ENCODE measurements at places on chromosomes 4 and X.

DNA sequence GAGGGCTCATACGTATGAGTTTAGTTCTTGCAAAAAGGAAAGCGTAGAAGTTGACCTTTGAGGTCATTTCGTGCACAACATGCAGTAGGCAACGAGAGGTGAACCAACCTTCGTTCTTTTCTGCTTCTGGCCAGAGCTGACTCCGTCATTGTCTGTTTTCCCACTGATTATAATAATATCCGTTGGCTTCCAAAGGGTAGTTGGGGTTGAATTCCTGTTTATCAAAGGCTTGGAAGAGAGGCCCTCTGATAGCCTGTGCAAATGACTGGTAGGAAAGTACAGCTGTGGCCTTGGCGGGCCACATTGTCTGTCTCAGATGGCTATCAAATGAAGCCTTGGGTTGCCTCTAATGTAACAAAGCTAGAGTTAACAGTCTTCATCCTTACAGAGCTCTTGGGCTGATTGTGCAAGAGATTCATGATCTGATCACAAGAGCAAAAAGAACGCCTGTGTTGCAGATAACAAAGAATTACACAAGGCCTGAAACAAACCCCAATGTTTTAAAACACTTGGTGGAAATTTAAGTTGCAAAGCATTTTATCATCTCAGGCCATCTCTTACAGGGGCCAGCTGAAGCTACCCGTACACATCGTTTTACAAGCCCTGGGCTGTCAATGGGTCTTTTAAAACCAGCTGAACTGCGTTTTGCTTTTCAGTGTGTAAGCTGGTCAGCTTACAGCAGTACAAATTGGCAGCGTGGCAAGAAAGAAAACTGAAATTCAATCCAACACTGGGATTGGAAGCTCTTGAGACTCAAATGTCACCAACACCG lies 46.1 kb upstream of the FAM9C start:
- no peak for DNase-seq

DNA sequence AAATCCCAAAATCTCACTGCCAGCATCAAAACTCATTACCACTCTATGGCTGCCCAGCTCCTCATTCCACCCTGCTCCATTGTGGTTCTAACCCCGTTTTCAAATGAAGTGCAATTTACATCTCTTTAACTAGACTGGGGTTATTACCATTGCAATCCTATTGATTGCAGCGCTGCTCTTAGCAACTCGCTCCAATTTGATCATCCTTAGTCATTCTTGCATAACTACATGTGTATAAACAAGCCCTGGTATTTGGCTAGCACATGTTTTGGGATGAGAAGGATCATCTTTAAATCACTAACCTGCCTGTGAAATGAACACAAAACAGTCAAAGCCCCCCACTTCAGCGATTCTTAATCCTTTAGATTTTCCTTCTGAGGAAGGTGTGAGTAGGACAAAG lies 340.1 kb upstream of the PPARGC1A start:
- DNase-seq = no peak

DNA sequence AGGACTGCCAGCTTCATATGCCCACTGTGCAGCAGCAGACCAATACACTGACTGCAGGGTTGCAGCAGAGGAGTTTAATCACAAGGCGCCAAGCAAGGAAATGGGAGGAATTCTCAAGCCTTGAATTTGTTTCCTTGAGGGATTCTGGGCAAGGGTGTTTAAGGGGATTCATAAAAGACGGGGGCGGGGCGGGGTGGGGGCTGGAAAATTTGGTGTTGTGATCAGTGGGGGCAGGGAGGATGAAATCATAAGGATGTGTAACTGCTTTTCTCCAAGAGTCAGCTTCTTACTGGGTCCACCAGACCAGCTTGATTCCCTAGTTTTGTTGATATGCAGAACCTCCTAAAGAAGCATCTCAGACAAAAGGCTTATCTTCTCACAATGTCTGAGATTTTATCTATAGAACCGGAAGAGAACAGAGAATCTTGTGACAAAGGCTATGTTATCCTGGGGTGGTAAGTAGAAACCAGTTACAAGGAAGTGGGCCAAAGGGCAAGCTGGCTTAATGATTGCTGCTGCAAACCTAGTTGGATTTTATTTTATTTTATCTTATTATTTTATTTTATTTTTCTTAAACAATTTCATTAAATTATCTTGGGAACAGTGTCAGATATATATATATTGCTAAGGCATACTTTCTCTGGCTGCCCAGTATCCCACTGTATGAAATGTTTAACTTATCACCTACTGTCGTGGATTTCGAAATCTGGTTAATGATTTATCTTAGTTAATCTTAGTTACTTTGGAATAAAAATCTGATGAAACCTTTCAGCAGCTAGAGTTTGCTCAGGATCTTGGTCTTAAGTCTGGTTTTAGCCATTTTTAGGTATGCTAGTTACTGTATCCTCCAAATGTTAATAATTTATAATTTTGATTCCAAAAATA lies 276.4 kb downstream of the RPA4 start:
- DNase-seq = no peak

DNA sequence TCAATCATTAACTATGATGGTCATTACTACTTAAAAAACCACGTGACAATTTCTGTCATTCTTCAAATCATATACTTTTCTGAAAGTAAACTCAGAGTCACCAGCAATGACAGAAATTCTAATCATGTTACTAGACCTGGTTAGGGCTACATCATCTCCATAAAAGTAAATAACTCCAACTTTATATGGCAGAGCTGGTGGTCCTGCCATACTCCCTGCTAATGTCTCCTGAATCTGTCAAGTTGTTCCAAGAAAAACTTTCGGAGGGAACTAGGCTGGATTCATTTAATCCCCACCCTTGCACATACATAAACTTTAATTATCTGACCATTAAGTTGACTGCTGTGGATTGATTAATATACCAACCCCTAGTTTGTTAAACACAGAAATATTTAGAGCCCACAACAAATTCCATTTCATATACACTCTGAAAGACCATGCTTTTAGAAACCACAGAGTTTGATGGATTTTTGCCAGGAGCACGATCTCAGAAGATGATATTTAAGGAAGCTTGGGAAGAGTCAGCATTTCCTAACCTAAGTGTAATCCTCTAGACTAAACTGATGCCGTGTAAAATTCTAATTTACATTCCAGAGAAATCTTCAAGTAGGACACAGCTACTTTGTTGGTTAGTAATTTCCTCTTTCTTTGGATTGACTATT lies 577.0 kb downstream of the FAT4 start:
- DNase-seq = no peak

DNA sequence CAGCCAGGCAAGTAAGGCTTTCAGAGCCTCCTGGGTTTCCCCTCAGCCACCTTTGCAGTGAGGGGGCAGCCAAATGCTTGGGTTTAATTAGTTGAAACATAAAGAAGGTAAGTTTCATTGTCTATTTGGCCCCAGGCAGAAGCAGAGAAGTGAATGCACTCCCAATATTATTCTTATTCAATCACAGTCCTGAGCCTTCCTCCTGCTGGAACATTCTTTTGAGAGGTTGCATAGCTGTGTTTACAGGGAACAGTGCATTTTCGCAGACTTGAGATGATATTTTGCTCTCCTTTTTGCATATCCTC lies 13.9 kb downstream of the SLC2A9 start:
- DNase-seq = no peak

GRCh38 chrX:92270936-92271855 lies 492.0 kb downstream of the PCDH11X start:
- no peak for DNase-seq

- no peak for DNase-seq
Observed at GRCh38 chrX:5528057-5528456, 700.6 kb downstream of the NLGN4X start.

- DNase-seq = no peak
Observed at GRCh38 chr4:24824720-24825119, 29.3 kb downstream of the SOD3 start.

DNA sequence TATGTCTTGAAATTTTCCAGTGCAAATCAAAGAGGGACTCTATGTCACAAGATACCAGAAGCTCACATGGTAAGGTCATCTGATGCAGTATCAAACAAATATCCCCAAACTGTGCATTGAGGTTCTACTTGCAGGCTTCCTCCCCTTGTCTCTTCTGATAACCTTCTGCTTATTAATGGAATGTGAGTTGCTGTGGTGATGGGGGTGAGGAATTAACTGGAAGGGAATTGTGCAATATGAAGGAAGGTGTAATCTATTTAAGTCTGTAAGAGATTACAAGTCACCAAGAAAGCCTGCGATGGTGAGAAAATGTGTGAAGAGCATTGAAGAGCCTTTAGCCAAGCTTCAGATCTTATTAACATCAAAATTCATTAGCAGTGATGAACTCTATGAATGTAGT lies 15.4 kb upstream of the MAGED1 start:
- DNase-seq = no peak

DNA sequence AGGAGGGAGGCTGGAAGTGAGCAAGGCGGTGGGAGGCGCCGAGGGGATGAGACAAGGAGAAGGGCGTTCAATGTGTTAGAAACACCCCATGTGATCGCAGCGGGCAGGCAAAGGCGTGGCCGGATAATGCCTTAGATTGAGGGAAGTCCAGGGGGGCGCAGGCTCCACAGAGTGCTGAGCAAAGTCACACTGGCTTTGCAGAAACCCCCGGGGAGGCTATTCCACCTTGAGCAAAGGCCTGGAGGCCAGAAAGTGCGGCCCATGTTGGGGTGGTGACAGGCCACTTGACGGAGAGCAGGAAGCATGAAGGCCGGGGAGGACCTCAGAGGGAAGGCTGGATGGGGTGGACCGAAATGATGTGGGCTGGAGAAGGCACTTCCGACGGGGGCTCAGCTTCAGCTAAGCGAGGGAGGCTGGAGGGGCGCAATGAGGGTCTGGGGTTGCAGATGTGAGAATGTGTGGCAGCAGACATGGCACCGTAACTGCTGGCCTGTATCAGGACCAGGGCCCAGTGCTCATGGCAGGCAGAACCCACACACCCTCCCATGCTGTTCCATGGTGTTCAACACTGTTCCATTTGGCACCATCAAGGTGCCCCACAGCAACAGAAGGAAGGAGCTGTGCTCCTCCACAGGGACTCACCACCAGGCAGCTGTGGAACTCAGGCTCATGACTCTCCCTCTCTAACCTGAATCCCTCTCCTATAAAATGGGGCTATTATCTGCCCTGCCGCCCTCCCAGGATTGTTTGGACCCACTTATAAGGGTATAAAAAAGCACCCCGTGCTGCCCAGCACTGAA lies 50.3 kb downstream of the HMX1 start:
- DNase-seq = no peak

- no peak for DNase-seq
Observed at GRCh38 chrX:10098270-10098713, 58.5 kb upstream of the CLCN4 start.

DNA sequence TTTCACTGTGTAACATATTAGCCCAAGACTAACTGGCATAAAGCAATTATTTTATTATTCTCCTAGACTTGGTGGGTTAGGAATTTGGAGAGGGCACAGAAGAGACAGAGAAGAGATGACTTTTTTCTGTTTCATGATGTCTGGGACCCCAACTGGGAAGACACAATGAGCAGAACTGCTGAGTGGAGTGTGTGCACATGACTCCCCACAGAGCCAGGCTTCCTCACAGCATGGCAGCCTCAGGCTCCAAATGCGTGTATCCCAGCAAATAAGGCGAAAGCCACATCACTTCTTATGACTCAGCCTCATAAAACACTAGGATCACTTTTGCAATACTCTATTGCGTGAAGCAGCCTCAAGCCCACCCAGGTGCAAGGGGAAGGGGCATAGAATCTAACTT lies 68.4 kb downstream of the MFAP3L start:
- no peak for DNase-seq

GRCh38 chrX:148385471-148385870 lies 114.9 kb upstream of the AFF2 start:
- DNase-seq = no peak

GRCh38 chrX:67684136-67684535 lies 140.3 kb downstream of the AR start:
- no peak for DNase-seq

- no peak for DNase-seq
Observed at GRCh38 chr4:41969671-41970070, 11.9 kb upstream of the DCAF4L1 start.

- DNase-seq = no peak
Observed at GRCh38 chr4:7630568-7631287, 196.0 kb upstream of the PSAPL1 start.

- no peak for DNase-seq
Observed at GRCh38 chr4:29220761-29221160, 1499.4 kb upstream of the PCDH7 start.

DNA sequence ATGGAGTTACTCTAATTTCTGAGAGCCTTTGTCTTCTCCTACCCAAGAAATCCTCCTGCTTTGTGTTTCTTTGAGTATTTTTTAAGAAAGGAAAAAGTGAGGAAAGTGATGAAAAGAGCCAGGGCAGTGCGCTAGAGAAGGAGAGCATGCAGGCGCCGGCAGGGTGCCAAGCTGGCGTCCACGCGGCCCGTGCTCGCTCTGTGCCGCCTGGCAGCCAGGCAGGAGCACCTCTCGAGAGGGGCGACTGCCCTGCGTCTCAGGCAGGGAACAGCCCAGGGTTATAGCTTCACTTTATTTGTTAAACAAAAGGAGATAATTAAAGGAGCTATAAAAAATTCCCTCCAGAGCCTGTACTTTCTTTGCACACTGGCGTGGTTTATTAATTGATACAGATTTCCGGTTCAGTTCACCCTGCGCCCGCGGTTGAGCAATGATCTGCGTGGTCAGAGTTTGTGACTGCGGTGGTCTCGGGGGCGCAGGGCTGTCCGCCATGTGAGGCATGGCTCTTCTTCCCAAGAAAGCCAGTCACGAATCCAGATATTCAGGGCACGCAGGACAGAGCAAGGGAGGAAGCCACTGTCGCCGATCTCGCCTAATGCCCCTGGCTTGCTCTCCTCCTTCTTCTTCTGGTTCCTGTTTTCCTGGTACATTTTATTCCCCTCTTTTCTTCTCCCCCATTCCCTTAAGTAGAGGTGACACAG lies 110.8 kb upstream of the PAQR3 start:
- peak; percentile 50 for DNase-seq

DNA sequence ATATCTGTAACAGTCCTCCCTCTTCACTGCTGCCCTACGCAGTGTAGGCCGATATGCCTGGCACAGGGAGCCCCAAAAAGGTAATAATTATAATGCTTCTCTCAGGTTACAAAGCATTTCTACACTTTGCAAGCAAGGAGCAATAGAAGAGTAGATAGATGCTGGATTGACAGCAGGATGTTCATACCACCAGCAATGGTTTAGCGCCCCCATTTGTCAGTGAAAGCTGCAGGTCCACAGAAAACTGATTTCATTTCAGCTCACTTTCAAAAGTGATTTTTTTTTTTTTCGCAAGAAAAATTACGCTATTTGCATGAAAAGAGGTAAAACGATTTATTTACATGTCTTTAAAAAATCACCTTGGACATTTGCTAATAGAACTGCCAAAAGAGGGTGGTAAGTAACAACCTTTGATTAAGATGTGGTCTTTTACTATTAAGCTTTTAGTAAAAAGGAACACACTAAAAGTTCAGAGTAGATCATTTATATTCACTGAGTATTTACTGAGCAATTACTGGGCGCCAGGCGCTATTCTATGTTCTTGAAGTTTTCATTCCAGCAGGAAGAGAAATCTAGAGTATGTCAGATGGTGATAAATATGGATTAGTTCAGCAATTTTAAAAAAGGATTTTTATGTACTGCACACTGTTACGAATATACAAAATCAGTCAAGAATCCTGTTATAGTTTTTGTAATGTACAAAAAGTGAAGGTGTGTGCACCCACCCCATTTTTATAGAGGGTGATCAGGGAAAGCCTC lies 34.4 kb downstream of the HPF1 start:
- no peak for DNase-seq

- DNase-seq = no peak
Observed at GRCh38 chr4:71269233-71269632, 69.6 kb upstream of the SLC4A4 start.

- no peak for DNase-seq
Observed at GRCh38 chr4:87465739-87466366, 43.5 kb downstream of the NUDT9 start.
